ENCODE measurements at places on chromosomes 2 and 18. TPM values are rescaled to one million over a fixed set of nuclear protein-coding genes. Genes with fewer than 3 reads are reported as not detected.

The DPYSL5 gene
- total RNA-seq: not detected

DNA sequence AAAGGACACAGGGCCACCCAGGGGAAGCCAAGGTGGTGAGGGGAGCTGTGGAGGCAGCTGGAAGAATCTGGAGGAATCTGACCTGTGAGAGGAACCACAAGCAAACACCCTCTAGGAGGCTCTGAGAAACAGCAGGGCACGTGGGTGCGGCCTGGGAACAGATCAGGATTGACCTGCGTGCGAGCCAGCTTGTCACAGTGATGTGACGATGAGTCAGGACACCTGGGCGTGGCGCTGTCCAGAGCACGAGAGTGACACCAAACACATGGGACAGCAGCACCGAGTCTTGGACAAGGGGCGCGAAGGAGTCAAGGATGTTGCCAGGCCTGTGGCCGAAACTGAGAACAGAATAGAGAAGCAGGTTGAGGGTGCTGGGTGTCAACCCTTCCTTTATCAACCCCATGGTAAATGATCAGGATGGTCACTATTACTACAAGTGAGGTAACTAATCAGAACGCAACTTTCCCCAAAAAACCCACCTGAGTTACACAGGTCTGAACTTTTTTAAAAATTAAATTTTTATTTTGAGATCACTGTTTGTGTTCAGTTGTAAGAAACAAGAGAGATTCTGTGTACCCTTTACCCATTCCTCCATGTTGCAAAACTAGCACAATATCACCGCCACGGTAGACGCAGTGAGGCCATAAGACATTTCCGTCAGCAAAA, 637 bp upstream of the SFT2D3 start:
- peak overlapping the region; percentile 73 for H3K4me3 ChIP-seq
- H3K27ac ChIP-seq: peak overlapping the region; percentile 95
- H3K27me3 ChIP-seq: no peaks in the 10 kb centered on the region
- H3K36me3 ChIP-seq: peaks cover 4% of the 10 kb centered on the region
- peaks cover 47% of the 10 kb centered on the region for H3K4me1 ChIP-seq
- peak; percentile 95 for DNase-seq

DNA sequence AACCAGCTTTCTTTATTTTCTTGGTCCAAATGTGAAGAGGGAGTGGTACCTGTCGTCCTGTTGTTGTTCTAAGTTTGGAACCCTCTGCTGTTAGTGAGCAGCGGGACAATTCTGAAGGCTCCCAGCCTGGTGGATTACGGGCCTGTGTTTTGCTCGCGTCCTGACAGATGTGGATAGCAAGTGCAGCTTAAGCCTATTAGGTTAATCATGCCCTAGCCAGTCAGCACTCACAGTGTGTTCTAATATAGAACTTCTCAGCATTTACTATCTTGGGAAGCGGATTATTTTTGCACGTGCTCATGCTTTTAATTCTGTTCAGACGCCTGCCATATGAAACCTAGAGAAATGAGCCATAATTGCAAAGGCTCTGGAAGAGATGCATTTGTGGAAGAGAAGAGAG, at the start of gene PCARE:
Gene PCARE, minus strand, starts transcription at position 113 of the 400 bp plus-strand sequence. CDS start 262 bp downstream, outside the sequence.
- no peak within 1 kb of the TSS for H3K4me3 ChIP-seq
- H3K36me3 ChIP-seq: no peaks in the 10 kb centered on the region
- no peaks in the 10 kb centered on the region for H3K4me1 ChIP-seq
- H3K27me3 ChIP-seq: no peaks in the 10 kb centered on the region
- H3K27ac ChIP-seq: no peak within 1 kb of the TSS
- no peak for DNase-seq

DNA sequence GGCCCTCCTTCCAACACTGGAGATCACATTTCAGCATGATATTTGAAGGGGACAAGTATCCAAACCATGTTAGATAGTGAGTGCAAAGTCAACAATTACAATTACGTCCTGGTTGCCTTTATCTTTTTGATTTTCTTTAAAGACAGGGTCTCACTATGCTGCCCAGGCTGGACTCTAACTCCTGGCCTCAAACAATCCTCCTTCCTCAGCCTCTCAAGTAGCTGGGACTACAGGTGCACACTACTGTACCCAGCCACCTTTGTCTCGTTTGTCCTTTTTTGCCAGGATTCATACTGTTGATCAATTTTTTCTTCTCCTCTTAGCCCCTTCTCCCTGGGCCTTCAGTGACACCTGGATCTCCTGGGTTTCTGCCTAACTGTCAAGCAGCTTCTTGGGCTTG, 240.5 kb upstream of the FANCL start:
- DNase-seq: no peak
- H3K36me3 ChIP-seq: no peaks in the 10 kb centered on the region
- H3K27ac ChIP-seq: no peak overlapping the region
- no peaks in the 10 kb centered on the region for H3K27me3 ChIP-seq
- H3K4me3 ChIP-seq: no peak overlapping the region

DNA sequence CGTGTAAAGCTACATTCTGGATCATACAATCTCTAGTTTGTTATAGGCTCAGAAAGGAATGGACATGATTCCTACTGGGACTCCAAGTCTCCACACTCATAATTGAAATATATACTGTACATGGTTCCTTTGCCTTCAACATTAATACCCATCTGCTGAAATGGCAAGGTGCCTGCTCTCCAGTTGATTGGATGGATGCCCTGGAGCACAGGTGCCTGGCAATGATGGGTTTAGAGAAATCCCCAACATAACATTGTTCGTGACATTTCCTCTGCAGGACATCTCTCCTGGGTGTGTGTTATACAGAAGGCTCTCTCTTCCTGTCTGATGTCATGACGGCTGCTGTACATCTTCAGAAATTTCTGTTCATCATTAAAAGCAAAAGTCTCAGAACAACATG, 449.7 kb upstream of the CWC22 start:
- no peaks in the 10 kb centered on the region for H3K27me3 ChIP-seq
- no peak overlapping the region for H3K27ac ChIP-seq
- H3K4me1 ChIP-seq: no peaks in the 10 kb centered on the region

DNA sequence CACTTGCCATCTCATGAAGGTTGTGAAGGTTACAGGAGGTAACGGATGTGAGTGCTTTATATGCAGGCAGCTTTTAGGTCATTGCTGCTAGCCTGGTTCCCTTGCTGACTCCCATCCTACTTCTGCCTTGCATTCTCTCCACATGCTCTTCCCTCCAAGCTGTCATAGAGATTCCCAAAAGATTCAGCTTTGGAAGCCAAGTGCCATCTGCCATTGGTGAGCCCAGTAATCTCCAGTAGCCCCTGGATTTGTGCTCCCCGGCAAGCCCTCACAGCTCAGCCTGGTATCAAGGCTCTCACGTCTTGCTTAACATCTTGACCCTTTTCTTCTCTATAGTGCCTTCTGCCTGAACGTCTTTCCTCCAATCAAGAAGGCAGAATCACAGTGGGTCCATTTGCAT, 61.6 kb downstream of the MYT1L start:
- H3K36me3 ChIP-seq: no peaks in the 10 kb centered on the region
- H3K4me1 ChIP-seq: no peaks in the 10 kb centered on the region
- no peak overlapping the region for H3K27ac ChIP-seq
- DNase-seq: no peak

DNA sequence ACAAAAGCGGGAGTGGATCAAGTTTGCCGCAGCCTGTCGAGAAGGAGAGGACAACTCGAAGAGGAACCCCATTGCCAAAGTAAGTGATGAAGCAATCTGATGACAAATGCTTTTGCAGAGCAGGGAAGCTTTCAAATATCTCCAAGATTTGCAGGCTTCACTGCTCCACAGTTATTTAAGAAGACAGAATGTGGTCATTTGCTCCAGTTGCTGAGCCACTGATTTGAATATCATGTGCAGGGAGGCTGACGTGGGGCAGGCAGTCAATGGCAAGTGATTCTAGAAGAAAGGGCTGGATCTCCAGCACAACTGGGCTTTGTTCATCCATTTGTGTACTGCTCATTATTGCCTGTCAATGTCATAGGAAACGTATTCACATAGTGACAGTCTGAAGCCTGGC, 10.2 kb downstream of the DSG4 start:
- H3K4me3 ChIP-seq: no peak overlapping the region
- no peaks in the 10 kb centered on the region for H3K4me1 ChIP-seq
- no peak for DNase-seq
- H3K27ac ChIP-seq: no peak overlapping the region
- no peaks in the 10 kb centered on the region for H3K27me3 ChIP-seq

GRCh38 chr2:229408356-229408755, 137.3 kb upstream of the PID1 start:
- peaks cover 46% of the 10 kb centered on the region for H3K4me1 ChIP-seq
- H3K27ac ChIP-seq: peak overlapping the region; percentile 99
- H3K36me3 ChIP-seq: no peaks in the 10 kb centered on the region
- DNase-seq: peak; percentile 96
- H3K4me3 ChIP-seq: no peak overlapping the region
- H3K27me3 ChIP-seq: no peaks in the 10 kb centered on the region

DNA sequence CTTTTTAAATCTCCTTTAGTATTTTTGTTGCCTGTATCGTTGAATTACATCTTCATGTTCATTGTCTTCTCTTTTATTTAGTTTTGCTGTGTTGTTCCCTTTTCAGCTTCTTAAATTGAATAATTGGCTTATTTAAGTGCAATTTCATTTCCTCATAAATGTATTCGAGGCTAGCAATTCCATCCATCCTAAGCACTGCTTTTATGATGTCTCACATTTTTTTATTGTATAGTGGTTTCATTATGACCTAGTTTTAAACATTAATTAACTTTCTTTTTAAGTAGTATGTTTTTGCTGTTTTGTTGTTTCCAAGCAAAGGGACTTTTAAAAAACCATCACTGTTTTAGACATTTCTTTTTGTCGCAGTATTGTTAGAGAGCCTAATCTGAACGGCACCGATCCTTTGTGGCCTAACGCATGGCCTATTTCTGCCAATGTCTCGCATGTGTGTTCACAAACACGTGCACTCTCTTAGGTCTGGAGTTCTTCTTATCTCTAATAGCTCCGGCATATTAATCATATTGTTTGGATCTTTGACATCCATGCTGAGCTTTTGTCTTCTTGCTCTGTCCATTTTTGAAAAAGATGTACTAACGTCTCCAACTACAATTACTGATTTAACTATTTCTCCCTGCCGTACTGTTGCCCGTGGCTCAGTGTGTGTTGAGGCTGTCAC, 59.6 kb upstream of the ZNF516 start:
- no peak for DNase-seq
- H3K4me1 ChIP-seq: peaks cover 8% of the 10 kb centered on the region
- no peaks in the 10 kb centered on the region for H3K36me3 ChIP-seq

GRCh38 chr2:215685238-215685990, 249.5 kb upstream of the FN1 start:
- H3K4me3 ChIP-seq: no peak overlapping the region
- no peaks in the 10 kb centered on the region for H3K27me3 ChIP-seq

DNA sequence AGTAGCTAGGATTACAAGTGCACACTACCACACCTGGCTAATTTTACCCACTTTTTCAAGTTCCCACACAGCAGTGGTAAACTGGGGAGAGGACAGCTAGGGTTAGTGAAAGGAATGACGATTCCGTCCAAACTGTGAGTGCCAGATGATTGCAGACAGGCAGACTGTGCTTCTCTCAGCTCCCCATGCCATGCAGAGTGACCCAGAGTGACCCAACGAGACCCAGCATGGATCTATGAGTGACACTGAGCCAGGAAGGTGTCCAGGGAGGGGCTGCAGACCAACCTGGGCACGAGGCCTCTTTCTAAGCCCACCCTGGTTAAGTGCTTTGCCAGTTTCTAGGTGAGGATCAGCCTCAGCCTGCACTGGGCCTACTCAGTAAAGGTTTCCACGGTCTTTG, 7.7 kb upstream of the KLF11 start:
- DNase-seq: no peak
- H3K27me3 ChIP-seq: no peaks in the 10 kb centered on the region
- H3K4me1 ChIP-seq: peaks cover 12% of the 10 kb centered on the region
- no peaks in the 10 kb centered on the region for H3K36me3 ChIP-seq
- H3K4me3 ChIP-seq: no peak overlapping the region

DNA sequence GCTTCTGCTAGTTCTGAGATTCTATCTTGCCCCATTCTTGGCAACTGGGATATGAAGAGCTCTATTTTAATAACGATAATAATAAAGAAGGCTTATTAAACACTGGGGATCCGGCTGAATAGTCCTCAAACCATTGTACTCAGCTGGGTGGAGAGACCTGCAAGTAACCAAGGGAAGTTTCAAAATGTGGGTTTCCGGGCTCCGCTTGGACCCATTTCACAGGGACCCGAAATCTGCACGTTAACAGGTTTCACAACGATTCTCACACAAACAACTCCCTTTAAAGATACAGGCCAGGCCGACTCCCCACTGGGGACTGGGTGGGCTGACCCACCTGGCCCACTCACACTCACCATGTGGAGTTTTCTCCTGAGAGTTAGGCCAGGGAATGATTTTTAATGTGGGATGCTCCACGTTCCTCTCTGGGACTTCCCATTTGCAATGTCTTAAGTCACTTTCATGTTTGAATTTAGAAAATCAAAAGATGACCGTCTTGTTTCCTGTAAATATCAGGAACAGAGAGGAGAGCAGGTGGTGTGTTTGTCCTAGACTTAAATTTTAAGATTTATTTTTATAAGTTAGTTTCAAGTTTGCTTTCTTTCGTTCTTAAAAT, 96.3 kb downstream of the SH3RF3 start:
- no peak overlapping the region for H3K27ac ChIP-seq
- H3K4me3 ChIP-seq: no peak overlapping the region
- no peaks in the 10 kb centered on the region for H3K36me3 ChIP-seq
- H3K27me3 ChIP-seq: no peaks in the 10 kb centered on the region
- H3K4me1 ChIP-seq: peaks cover 22% of the 10 kb centered on the region

All from PC-3 (cell line).